Bone marrow (tissue), 2 donors: ENCODE measurements at places on chromosomes 2 and 18.
A peak's percentile ranks its signal among the peaks of the same experiment; 100 is the strongest.

GRCh38 chr2:139048017-139048416, 267.8 kb upstream of the NXPH2 start:
- DNase-seq: no peak

DNA sequence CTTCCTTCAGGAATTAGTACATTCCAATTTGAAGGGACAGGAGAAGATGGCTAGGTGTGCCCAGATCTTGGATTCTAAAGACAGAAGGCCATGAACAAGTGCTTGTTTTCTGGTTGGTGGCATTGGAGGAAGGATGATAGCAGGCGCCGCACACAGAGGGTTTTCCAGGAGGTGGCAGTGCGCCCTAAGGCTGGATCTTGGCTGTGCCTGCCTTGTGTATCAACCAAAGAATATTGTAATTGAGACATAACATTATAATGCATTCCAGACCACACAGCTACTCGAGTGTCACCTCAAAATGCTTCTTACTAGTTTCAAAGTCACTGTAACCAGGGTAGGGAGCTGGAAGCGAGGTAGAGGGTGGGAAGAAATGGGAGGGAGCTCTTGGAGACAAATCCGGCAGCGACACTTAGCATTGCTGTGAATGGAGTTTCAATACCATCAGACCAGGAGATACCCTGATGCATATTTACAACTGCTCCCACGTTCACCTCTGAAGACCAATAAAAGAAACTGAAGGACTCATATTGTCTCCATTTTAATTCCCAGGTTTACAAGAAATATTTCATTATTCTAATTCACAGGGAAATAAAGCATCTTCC, 42.5 kb downstream of the CPO start:
- DNase-seq: no peak

DNA sequence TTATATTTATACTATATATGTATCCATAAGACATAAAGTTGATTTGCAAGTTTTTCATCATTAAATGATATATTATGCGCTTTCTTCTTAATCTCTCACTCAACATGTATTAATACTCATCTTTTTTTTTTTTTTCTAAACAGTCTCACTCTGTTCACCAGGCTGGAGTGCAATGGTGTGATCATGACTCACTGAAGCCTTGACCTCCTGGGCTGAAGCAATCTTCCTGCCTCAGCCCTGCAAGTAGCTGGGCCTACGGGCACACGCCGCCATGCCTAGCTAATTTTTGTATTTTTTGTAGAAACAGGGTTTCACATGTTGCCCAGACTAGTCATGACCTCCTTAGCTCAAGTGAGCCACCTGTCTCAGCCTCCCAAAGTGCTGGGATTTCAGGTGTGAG, 51.4 kb upstream of the MAP4K3 start:
- no peak for DNase-seq

DNA sequence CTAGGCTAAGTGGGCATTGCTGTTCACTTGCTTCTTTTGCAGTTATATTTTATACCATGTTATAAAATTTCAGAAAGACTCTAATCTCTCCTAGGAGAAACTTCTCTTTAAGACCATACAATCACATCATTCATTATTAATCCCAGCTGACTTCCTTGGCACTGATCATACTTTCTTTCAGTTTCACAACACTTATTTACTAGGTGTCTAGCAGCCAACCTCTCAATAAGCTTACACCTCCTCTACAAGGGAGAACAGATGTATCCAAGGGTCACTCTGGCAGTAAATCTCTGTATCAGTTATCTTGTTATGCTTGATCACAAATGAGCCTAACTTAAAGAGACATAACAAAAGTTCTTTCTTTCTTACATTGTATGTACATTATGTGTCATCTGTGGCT, 69.8 kb upstream of the EPB41L5 start:
- DNase-seq: no peak

GRCh38 chr2:145688156-145688555, 1168.2 kb upstream of the ZEB2 start:
- DNase-seq: no peak

GRCh38 chr2:186913870-186914269, 64.9 kb upstream of the ZSWIM2 start:
- peak; percentile 80 for DNase-seq

DNA sequence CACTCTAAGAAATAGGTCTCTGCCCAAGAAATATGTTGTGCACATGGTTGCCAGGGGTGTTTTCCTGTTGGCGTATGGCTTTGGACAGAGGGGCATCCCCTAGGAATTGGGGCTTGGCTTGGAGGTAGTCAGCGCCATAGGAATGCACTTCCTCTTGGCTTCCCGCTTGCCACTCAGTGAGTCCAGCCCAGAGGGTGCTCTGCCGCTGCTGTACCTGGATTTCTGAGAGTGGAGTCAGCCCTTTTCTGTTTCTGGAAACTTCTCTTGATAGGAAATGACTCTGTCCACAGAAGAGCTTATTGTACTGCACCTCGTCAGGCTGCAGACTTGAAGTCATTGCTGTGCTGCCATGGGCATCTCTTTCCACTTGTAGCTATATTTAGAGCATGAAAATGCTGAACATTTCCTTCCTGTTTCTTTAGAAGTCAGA, 116.7 kb upstream of the MGAT5 start:
- DNase-seq: no peak

- no peak for DNase-seq
Observed at GRCh38 chr2:133204421-133204820, 363.8 kb downstream of the NCKAP5 start.

DNA sequence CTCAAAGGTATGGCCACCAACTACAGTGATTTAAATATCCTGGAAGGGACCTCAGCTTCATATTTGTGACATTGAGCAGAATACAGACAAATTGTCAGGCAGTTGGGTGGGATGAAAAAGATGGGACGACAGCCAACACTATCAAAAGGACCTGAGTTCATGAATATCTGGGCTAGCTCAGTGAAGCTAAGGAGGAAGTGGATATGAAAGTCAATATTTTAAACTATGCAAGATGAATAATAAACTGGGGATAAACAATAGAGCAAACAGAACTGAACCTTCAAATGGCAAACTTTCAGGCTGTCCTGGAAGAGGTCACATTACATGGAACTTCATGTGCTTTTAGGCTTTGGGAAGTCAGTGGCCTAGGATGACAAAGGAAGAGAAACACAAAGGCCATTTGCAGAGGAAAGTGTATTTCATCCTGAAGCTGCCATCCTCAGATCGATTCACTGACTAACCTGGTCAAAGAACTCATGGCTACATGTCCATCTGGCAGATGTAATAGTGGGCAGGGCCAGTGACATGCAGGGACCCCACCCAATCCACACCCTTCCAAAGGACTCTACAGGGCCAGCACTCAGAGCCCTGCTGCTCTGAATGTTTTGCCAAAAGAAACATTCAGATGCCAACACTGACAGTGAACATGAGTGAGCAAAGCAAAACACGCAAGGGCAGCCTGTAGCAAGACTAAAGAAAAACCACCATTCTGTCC, 175.7 kb downstream of the ETAA1 start:
- no peak for DNase-seq

GRCh38 chr2:64049633-64050220, 30.5 kb upstream of the VPS54 start:
- peak; percentile 15 for DNase-seq

DNA sequence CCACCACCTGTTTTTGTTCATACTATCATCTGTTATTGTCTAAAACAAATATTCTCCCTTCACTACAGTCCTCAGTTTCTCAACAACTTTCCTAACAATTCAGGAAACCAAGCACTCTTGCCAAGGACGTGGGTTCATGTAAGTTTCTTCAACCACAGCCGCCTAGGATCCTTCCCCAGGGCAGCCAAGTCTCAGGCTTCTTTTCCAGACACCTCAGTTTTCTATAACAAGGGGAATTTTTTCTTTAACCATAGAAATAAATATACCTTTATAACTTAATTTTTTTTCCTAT, 39.4 kb upstream of the AGPS start:
- DNase-seq: no peak

DNA sequence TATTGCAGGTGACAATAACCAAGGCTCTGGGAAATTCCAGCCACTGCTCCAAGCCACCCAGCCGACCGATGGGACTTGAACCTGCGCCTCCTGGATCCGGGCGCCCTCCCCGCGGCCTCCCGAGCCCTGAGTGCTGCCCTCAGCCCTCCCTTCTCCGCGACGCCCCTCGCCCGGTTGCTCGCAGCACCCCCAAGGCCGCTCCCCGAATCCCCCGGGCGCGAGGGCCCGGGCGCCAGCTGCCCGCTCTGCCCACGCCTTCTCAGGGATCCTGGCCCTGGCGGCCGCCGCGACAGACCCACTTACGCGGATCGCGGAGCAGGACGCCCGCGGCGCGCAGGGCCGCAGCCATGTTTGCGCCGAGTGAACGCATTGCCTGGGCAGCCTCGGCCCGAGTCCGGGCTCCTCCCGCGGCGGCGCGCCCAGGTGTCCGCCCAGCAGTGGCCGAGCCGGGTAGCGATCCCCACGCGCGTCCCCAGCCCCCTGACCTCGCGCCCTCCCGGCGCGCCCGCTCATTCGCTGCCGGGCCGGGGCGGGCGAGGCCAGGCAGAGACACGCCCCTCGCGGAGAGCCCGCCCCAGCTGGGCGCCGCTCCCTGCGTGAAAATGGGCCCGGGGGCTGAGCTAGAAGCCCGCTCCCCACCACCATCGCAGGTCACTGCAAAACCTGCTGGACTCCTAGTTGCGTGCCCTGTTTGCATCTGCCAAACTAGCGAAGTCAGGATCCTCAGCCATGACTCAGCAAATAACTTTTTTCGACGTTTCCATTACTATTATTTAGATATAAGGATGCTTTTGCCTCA, at the start of gene FECH:
Gene FECH (minus strand): TSS at position 452 of the 799 bp plus-strand sequence. CDS start 82 bp downstream, at position 370.
- peak; percentile 21 for DNase-seq

- DNase-seq: no peak
Observed at GRCh38 chr2:85748039-85748734, 5.6 kb upstream of the ATOH8 start.

GRCh38 chr2:12274591-12274990, 442.1 kb upstream of the TRIB2 start:
- no peak for DNase-seq

- DNase-seq: no peak
Observed at GRCh38 chr18:58844871-58845270, 19.8 kb upstream of the ZNF532 start.

DNA sequence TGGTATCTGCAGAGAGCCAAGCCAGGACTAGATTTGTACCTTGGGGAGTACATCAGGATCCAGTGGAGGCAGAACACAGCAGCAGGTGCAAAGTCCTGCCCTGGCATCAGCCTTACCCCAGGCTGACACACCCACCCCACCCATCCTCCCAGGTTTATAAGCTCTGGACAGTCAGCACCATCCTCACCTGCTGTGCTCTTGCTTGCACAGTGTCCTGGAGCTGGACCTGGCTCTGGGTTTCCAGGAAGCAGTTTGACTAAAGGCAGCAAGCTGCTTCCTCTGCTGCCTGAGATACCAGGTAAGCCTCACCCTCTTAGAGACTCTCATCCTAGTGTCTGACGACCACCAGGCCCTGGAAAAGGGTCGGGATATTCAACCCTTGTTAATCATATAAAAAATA, at the start of gene SULT1C3:
Gene SULT1C3 (plus strand): TSS at position 183 of the 400 bp plus-strand sequence. CDS start 7,227 bp downstream, outside the sequence.
- DNase-seq: no peak
